Left renal cortex interstitium (tissue), 4 donors: ENCODE measurements at places on chromosomes 3 and 15.

DNA sequence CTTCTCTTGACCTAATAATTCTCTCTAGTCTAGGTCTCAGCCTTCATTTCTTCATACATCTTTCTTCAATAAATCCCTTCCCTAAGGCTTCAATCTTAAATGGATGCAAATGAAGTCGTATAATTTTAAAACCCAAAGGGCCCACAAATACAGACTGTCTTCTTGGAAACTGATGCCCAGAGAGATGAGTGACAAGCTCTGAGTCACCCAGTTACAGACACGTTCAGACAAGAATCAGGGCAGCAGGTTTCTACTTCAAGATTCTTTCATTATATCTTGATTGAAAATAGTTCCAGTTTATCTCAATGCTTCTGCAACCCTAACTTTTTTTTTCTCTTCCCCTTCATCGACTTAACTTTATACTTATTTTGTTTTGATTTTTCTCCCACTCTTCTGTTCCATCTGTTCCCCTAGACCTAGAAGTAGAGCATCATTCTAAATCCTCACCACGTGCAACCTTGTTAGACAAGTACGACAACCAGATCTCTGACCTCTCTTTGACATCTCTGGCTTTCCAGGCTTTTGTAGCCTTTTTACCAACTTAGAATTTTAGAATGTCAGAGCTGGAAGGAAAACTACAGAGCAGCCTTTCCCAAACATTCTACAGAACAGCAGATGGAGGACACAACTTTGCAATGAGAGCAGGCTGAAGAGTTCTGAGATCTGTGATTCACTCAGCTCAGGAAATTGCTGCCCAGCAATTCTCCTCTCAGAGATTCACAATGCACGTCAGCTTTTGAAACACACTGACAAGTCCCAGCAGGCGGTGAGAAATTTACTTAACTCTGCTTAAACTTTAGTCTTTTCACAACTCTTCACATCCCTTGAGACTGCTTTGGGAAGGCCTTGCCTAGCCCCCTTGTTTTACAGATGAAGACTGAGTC is 25.3 kb downstream of the NCEH1 start:
- no peak for DNase-seq

- no peak for DNase-seq
These were observed 415.8 kb upstream of the GOLIM4 start for GRCh38 chr3:168511428-168512014.

DNA sequence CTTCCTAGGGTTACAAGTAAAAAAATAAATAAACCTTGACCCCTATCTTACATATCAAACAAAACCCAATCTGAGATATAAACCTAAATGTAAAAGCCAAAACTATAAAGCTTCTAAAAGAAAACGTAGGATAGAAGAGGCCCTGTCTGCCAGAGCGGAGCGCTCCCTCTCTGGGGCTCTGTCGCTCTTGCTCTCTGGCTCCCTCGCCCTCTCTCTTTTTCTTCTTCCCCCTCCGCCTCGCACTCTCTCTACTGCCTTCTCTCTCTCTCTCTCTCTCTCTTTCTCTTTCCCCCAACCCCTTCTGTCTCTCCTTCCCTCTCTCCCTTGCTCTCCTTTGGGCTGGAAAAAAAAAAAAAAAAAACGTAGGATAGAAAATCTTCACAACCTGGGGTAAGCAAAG is 21.6 kb downstream of the RYK start:
- DNase-seq, result no peak

DNA sequence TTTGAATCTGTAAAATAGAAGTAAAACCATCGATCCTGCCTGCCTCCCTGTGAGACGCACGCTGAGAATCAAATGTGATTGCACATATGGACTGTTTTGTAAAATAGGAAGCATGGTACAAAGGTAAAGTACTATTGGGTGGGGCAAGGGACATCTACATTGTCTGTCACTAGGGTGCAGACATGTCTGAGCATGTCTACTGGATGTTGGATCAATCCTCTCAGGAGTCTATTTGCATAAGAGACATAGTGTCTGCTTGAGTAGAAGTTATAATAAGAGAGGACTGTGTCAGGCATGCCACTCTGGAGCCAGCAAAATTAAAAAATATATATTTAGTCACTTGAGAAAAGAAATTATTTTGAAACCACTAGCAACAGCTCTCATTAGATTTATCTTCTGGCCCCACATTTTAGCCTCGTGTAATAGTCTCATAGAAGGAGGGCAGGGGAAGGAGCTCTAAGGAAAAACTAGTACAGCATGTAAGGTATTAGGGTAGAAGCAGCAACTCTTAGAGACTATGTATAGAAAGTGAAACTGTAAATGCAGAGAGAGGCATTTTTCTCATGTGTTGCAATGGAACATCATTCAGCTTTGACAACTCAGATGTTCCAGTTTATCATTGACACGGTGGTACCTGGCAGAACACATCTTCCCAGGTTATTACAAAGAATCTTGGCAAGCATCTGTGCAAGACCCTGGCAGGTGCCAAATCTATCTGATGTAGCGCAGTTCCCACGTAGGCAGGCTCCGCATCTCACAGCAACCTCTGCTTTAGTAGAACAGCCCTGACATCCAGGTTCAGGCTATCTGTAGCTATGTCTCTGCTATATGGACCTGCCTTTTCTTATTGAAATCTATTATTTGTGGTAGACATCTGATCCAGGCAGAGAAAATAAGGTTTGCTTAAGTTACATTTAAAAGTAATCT is 85.2 kb upstream of the CHL1 start:
- DNase-seq, result no peak

DNA sequence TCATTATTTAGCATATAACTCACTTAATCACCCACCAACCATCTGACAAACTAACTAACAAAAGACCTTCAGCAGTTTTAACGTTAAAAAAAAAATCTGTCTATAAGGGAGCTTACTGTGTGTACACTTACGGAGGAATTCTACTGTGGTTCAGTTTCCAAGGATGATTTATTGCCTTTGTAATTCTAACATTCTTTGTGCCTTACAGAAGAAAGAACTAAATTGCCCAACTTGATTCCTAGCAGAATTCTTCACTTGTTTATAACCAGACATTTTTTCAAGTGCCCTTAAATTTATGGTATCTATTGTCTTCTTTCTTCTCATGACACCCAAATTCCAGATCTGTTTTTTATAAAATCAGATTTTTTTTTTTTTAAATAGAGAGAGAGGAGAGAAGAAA is 119.7 kb upstream of the IGSF10 start:
- DNase-seq, result no peak

- no peak for DNase-seq
These were observed 88.9 kb upstream of the CBLB start for GRCh38 chr3:105957722-105958121.

- DNase-seq, result no peak
These were observed 123.6 kb upstream of the SKOR1 start for GRCh38 chr15:67701669-67702068.

DNA sequence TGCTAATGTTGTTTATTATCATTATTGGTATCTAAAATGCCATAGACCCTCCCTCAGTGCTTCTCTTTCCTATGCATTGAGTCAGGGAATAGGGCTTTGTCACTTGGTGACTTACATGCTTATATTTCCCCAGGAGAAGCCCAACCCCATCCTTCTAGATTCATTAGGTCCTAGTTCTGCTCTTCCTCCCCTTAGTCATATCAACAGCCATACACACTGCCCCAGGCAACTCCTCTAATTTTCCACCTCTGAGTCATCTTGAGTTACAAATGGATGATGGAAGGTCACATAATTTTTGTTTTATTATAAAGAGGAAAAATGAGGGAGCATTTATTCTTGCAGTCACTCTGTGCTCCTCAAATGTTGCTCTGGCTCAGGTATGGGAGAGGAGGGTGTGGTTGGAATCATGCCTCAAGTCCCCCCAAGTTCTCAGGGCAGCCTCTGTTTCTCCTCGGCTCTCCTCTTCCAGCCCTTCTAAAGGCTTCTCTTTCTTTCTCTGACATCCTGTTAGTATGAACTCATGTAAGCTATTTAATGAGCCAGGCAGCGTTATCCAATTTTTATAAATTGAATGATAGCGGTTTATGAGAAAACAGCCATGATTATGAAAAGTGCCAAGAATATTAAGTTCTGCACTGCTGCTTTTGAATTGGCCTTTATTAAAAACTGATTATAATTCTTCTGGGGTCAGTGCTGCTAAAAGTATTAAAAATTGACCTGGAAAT is 45.6 kb upstream of the FSTL1 start:
- DNase-seq, result no peak

DNA sequence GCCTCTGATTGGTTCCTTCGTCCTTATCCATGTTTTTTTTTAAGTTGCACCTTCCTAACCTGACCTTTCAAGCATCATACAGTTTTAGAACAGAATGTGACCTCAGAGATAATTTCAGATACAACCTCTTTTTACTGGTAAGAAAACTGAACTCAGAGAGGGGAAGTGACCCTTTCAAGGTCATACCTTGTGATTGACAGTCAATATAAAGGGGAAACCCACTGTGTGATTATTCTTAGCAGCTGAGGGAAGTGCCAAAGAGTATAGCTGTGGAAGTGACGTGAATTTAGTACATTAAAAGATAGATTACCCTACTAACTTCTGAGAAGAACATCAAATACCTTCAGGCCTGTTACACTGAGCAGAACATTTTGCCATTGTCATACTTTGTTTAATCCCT is 319.4 kb downstream of the NEK10 start:
- no peak for DNase-seq
